ENCODE measurements at places on chromosomes 5 and 9. TPM values are rescaled to one million over a fixed set of nuclear protein-coding genes. Genes with fewer than 3 reads are reported as not detected.

The PTPA gene
- 98.6 TPM for polyA plus RNA-seq

The CCNJL gene
- polyA plus RNA-seq, result 6.7 TPM

The MEF2C gene
- 31.2 TPM for polyA plus RNA-seq

The CDKN2B gene
- 1.8 TPM for polyA plus RNA-seq

The HRH2 gene
- polyA plus RNA-seq, result 3.8 TPM

The GPR21 gene
- polyA plus RNA-seq, result 2.7 TPM

The ACTBL2 gene
- polyA plus RNA-seq, result not detected

The LHX2 gene
- 1.00 TPM for polyA plus RNA-seq

The NR5A1 gene
- polyA plus RNA-seq, result 0.09 TPM

Data from spinal cord (tissue), 10 donors.